Transverse colon (tissue), 4 donors: ENCODE measurements at places on chromosomes 3 and 15. TPM values are rescaled to one million over a fixed set of nuclear protein-coding genes. Genes with fewer than 3 reads are reported as not detected.
A peak's percentile ranks its signal among the peaks of the same experiment; 100 is the strongest.

Gene KBTBD13
- not detected for total RNA-seq

Gene CCDC12
- total RNA-seq, result 50.1 TPM

Gene GOLGA6L4
- 4.0 TPM for total RNA-seq

Gene GOLGA6L7
- total RNA-seq, result not detected

Gene LXN
- total RNA-seq, result 23.7 TPM

Gene PODXL2
- 13.0 TPM for total RNA-seq

DNA sequence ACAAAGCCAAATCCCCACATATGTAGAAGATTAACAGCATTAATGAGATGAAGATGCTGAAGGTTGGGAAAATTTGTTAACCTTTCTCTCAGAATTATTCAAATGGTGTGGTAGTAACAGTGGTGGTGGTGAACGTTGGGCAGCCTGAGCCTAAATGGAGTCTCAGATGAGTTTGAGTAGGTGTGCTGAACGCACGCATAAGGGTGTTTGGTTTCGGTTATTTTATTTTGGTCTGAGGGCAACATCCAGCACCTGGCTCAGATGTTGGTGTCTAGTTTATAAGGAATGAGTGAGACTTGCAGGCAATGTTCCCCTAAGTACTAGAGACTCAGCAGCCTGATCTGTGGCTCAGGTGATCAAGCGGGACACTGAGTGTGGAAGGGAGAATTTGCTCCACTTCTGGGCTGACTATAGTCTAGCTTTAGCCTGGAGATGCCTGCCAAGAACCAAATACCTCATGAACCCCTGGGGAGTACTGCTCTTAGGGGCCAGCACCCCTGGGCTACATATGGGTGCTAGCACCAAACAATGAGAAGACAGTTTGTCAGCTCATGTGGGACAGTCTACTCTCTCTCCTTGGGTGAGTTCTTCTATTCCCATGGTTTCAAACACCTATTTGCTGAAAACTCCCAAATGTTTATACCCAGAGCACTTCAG lies 39.5 kb upstream of the ATP2C1 start:
- DNase-seq, result no peak

DNA sequence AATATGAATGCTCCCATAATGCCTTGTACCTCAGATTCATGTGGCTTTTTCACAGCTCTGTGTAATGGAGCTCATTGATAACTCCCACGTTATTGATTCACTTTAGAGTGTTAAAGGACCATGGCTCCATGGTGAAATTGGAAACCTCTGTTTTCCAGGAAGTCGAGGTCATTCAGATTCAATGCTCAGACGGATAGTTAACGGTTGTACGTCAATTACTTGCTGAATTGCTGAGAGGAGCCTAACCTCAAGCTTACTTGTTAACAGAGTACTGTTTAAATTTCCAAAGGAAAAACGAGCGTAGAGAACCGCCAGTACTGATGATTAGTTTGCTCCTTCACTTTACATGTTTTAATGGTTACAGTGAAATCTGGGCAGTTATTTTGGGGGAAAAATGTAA lies 11.1 kb downstream of the ABHD17C start:
- no peak for DNase-seq

DNA sequence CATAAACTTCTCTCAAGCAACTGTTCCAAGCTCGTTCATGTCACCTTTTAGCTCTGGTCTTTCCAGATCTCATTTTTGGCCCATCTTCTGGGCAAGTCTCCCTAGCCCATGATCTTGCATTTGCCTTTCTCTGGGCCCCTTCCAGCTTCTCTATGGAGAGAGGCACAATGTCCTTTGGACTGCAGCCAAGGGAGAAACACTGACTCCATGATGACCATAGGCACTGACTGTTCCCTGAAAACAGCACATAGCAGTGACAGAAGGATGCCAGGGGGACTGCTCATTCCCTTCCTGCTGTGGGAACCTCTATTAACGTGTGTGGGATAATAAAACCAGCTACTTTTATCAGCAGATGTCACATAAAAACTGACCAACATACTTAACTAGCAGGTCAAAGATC lies 60.3 kb downstream of the STRIT1 start:
- DNase-seq, result peak; percentile 8

DNA sequence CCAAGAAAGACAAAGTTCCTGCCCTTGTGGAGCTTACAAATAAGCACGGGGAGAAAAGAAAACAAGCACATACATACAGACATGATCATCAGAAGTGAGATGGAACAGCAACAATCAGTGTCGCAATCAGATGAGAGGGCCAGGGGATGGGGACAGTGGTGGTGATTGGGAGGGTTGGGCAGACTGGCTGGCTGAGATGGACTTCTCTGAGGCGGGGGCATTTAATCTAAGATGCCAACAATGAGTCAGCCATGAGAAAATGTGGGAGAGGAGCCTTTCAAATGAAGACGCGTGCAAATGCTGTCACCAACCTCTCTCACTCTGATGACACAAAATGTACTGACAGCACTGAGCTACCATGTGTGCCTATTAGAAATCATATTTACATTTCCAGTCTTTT lies 81.4 kb downstream of the NCEH1 start:
- DNase-seq, result no peak

DNA sequence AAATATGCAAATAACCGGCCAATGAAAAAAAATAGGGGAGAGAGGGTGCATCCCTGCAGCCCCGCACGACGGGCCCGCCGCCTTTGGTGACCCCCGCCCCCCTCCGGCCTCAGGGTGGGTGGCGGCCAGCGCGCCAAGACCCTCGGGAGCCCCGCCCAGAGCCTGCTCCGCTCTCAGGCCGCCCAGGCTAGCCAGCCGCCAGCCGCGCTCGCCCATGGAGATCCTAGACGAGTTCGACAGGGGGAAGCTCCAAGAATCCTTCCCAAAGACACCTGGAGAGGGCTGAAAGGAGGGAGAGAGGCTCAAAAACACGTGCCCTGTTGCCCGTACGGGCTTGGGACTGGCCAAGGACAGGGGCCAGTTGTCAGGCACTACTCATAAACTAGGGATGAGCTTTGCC lies 434.0 kb downstream of the NR2F2 start:
- DNase-seq, result no peak

GRCh38 chr3:15120986-15121385 lies 22.0 kb upstream of the RBSN start:
- no peak for DNase-seq

DNA sequence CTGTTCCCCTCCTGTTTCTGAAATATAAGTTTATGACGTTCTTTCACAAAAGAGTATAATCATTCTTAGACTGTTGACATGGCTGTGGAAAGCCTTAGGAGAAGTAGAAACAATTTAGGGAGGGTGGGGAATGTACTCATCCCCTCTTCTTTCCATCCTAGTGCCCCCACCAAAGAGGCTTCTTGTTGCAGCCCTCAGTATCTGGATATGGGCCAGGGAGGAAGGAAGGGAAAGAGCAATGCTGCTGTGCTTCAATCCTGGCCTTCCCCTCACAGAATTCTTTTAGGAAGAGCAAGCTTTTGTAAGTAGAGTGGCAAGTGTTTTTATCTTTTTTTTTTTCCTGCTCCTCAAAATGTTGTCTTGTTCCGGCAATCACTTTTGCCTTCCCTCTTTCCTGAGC lies 1.7 kb downstream of the INAFM2 start:
- DNase-seq, result no peak

GRCh38 chr15:63079947-63080626 lies 37.5 kb downstream of the TPM1 start:
- DNase-seq, result no peak

DNA sequence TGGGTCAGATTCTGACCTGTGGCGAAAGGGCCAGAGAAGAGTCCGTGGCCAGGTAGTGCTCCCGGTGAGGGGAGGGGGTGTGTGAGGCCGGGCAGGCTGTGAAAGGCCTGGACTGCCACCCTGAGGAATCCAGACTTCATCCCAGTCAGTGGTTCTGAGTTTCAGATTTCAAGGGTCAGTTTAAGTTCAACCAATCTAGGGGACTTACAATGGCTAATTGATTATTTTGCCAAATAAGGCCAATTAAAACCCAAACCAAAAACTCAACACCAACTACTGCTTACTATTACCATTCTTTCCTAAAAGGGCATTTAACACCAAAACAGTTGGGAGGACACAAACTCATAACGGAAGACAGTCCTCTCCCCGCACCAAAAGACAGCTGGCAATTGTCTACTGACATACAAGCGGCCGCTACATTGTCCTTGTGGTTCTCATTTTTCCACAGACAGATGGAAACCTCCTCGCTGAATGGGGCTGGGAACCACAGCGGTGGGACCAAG lies 30.5 kb downstream of the TMEM44 start:
- DNase-seq, result no peak

GRCh38 chr3:176795891-176796290 lies 401.4 kb downstream of the TBL1XR1 start:
- DNase-seq, result no peak

- peak; percentile 40 for DNase-seq
These were observed 2.0 kb downstream of the FOXP1 start for GRCh38 chr3:71581457-71582035.

DNA sequence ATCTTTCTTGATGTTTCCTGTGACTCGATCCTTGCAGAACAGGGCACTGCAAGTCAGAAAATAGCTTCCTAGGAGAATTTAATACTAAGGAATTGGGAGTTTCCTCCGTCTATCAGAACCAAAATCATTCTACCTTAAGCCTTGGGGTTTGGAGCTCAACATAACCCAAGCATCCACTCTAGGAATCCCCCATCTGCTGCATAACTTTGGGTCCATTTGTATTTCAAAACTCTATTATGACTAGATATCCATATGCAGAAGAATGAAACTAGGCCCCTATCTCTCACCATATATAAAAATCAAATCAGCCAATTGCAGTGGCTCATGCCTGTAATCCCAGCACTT lies 61.7 kb upstream of the AKAP13 start:
- DNase-seq, result no peak

DNA sequence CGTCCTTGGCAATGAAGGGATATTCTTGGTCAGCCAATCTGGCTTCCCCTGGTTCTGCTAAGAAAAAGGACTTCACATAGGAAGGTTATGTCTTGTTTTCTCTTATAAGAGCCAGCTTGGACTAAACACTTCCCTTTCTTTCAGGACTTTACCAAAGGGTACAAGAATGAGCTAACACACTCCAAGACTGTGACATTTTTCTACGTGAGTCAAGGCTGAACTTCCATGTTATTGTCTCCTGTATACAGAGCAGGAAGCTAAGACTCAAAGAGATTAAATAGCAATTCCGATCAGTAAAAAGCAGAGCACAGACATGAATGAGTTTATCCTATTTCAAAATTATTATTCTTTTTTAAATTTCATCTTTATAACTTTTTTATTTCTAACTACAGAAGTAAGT lies 63.3 kb upstream of the STT3B start:
- DNase-seq, result no peak
